ENCODE measurements at places on chromosomes 13 and 19.
A peak's percentile ranks its signal among the peaks of the same experiment; 100 is the strongest.

GRCh38 chr13:80903911-80904310, 563.0 kb upstream of the SPRY2 start:
- DNase-seq, result no peak

DNA sequence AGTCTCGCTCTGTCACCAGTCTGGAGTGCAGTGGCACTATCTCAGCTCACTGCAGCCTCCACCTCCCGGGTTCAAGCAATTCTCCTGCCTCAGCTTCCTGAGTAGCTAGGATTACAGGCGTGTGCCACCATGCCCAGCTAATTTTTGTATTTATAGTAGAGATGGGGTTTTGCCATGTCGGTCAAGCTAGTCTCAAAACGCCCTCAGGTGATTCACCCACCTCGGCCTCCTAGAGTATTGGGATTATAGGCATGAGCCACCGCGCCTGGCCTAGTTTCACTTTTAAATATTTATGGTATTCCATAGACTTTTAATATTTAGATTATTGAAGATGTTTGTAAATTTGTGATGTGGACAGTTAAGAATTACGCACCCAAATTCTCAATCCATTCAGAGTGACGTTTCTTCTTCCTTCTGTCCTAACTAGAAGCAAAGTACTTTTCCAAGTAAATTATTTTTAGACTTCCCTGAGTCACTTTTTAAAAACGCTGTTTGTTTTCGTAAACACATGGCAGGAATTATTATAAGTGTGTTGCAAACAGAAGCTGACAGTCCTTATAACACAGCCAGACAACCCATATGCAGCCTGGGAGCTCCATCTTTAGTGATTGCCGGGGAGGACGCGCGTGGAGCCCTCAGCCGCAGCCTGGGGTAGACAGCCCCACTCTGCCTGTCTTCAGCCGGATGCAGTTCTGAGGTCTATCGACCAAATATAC, 131.7 kb downstream of the ATP11A start:
- DNase-seq, result no peak

DNA sequence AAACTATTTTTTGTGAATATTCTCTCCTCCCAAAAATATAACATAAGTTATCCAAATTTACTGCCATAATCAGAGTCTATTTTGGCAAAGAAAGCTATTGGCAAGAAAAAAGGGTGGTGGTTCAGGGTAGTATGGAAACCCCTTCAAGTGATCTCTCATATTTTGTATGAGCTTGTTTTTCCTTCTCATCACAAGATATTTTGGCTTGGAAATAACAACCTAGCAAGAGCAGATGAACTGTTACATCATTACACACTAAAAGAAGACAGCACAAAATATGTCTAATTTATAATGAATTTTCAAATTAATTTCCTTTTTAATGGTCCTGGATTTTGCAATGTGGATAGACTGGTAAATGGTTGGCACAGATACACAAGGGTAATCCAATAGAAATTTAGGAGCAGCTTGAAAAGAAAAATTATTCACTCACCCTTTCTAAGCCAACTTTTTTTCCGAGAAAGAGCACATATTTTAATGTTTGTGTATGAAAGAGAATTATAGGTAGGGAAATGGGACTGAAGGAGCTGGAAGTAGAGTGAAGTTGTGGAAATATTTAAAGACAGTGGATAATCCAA, 225.1 kb downstream of the EFNB2 start:
- no peak for DNase-seq

DNA sequence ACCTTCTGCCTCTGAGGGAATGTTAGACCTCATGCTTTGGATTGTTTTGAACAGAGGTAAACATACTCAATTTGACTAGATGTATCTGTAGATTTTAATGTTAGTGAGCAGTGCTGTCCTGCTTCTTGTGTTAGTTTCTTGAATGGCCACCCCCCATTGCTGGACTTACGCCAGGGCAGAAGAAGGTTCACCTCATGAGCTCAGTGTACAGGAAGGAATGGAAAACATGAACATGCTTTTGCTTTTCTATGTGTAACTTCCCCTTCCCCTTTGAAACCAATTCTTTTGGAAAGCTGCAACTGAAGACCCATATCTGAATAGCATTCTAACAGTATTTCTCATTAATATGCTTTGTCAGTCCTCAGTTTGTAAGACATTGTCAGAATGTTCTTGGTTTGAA, 32.3 kb downstream of the WASF3 start:
- DNase-seq, result peak; percentile 66

All from kidney capillary endothelial cell (primary cell).